ENCODE measurements at places on chromosomes 5 and 9.

DNA sequence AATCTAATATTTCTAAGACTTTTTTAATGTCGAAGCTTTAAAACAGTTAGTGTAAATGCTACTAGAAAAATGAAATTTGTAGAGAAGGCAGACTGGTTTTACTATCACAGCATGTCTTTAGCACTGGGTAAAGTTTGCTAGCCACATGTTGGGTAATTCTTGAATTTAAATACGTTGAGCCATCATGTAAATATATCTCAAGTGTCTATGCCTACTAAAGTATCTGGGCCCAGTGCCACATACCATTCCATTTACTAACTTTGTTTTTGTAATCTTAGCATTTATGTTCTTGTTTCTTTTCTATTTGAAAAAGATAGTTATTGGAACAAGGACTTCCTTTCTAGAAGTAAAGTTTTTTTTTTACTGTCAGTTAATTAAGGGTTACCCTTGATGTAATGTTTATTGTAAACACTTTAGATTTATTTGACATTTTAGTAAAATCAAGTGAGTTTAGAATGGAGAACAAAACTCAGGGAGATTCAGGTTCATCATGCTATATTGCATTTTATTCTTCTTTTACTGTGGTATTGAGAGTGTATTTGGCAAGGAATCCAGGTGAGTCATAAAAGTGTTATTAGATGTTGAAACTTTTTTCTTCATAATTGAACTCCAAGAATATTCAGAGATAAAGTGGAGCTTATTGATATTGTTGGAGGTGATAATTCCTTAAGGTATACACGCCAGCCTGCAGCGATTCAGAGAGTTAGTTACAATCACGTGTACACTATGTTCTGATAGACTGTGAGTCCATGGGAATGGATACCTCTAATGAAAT, 182.4 kb downstream of the CCDC171 start:
- DNase-seq = no peak

- DNase-seq = no peak
These were observed at the start of gene PCDHGA12 for GRCh38 chr5:141430332-141431113. TSS of gene PCDHGA12 (plus strand) at chr5:141430507. CDS start at chr5:141430760, 253 bp downstream.

DNA sequence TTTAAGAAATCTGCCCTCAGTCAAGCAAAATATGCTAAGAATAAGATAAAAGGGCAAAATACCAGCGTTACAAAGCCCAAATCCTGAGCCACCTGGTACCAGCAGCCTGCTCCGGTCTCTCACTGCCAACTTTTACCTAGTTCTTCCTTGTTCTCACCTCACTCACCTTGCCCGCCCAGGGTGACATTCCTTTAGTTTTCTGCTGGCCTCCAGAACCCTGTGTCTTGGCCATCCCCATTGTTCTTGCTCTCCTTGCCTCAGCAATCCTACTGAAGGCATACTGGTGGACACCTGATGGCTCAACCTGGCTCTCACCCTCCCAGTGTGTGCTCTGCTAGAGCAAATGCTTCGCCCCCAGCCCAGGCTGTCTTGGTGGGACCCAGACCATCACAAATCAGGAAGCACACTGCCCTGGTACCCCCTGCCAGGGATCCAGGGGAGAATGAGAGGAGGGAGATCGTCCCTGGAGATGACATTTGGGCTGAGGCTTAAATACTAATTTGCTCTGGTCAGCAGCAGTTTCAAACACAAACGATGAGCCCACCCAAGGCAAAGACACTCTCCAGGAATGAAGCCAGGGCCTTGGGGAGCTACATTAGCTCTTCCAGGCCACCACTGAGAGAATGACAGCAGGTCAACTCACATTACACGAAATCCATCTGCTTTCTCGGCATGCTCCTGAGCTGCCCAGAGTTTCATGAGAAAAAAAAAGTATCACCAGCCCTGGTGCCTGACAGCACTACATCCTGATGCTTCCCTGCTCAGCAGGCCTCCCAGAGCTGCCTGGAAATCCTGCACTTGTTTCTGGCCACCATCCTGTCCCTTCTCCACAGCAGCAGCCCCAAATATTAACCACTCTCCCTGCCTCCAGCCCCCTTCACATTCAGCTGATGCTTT, 12.2 kb upstream of the SEPTIN8 start:
- DNase-seq = no peak

- DNase-seq = no peak
These were observed 303.5 kb downstream of the TRIM32 start for GRCh38 chr9:116990592-116990991.

DNA sequence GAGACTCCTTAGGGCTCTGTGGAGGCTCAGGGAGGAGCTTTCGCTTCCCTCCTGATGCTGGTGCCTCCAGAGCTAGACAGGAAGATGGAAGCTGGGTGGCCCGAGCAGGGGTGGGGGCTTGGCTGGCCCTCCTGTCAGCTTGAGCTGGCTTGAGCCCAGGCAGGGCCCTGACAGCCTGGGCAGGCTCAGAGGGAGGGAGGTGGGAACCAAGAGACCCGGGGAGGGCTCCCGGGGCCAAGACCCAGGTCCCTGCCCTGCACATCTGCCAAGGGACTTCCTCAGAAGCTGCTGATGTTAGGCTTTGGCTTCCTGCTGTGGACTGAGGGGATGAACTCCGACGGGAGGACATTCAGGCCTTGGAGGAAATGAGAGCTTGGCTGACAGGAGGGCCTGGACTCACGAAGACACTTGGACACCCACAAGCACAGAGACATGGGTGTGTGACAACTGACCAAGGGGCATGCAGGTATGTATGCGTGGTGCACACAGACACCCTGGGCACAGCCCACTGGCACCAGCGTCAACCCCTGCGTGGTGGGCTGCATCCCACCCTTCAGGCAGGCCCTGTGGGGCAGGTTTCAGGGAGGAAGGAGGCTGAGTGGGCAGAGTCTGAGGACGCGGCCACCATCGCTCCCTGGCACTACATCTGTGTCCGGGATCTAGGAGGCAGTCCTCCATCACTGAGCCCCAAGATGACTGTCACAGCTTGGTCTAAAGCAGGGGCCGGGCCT, 1.7 kb upstream of the LTC4S start:
- DNase-seq = no peak

- peak; percentile 46 for DNase-seq
These were observed 482 bp downstream of the CD14 start for GRCh38 chr5:140632366-140633020.

GRCh38 chr9:3434594-3434993, 91.2 kb downstream of the RFX3 start:
- no peak for DNase-seq

- DNase-seq = no peak
These were observed 2.6 kb upstream of the FOXB2 start for GRCh38 chr9:77016526-77017504.

- DNase-seq = no peak
These were observed 26.9 kb downstream of the ZNF484 start for GRCh38 chr9:92850898-92851297.

- DNase-seq = no peak
These were observed 20.2 kb downstream of the GRAMD2B start for GRCh38 chr5:126443374-126443851.

- DNase-seq = no peak
These were observed 10.7 kb downstream of the AGTPBP1 start for GRCh38 chr9:85730916-85731630.

DNA sequence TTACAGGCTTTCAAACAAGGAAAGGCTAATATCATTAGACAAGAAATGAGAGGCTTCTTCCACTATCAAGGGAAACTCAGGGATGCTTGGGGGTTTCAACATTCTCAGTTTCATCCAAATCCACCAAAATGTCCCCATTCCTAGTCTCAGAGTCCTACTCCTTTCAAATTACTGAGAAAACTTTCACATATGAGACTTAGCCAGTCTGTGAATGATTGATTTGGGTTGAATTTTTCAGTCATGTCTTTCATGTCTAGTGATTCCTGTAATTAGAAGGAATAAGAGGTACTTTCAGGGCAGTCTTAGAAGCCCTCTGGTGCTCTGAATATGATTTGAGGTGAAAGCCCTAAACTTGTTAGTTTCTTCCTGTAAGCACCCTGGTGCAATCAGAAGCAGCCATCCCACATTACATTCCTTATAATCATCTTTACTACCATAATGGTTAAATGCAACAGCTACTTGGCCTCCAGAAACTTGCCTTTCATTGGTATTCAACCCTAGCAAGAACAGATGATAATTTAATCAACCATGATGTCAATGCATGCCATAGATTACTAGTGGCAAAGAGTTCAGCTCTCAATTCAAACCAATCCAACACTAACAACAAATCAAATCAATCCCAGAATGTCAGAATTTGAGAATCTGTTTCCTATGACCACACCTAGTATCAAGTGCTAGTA, 50.7 kb upstream of the RIC1 start:
- no peak for DNase-seq

DNA sequence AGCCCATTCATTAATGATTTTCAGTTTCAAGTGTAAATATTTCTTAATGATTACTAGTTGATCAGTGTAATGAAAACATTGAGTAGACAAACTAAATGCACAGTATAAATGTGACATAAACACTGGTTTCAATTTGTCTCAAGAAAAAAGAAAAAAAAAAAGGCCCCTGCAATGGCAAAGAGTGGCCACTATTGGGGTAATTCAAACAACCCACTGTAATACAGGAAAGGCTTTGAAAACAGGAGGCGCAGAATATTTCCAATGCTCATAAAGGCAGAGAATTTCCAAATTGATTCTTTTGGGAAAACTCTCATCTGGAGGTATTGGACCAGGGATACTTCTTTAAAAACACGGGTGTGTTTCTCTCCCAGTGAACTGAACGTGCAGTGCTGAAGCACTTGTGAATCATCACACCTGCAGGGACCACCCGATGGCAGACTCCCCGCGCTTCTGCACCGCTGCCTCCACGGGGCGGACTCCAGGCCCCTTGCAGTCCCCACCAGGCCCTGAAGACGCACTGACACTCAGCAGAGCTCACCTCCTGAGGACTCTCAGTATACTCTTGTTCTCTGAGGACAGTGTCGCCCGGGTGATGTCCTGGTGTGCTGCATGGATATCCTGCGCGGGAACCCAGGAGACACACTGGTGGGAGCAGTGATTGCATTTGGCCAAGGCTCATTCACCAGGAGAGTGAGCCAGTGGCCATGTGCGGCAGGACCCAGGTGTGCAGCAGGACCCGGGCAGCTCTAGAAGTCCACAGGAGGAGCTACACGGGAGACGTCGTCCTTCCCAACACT, 227.6 kb upstream of the IRX4 start:
- DNase-seq = no peak

DNA sequence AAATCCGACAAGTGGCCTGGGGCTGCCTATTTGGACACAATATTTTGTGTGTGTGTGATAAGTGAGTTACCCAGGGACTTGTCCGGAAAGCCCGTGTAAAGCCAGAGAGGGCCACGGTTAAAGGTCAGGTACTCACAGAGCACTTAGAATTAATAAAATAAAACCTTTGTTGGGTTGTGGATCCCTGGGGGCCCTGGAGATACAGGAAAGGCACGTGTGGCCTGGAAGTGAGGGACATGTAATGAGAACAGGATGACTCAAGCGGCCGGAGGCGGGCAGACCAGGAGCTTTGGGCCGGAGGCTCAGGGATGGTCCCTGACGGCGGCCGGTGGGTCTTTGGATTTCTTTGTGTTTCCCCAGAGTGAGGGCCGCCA, 1.0 kb downstream of the DMRT2 start:
- no peak for DNase-seq

- no peak for DNase-seq
These were observed 358.5 kb upstream of the RGMB start for GRCh38 chr5:98414938-98415337.

- DNase-seq = no peak
These were observed 28.3 kb upstream of the NIPAL4 start for GRCh38 chr5:157431544-157432200.

All from CD8-positive, alpha-beta T cell (primary cell).